ENCODE measurements at places on chromosomes 16 and 17.

GRCh38 chr16:67238806-67239470 lies 8.3 kb downstream of the FHOD1 start:
- DNase-seq = no peak

DNA sequence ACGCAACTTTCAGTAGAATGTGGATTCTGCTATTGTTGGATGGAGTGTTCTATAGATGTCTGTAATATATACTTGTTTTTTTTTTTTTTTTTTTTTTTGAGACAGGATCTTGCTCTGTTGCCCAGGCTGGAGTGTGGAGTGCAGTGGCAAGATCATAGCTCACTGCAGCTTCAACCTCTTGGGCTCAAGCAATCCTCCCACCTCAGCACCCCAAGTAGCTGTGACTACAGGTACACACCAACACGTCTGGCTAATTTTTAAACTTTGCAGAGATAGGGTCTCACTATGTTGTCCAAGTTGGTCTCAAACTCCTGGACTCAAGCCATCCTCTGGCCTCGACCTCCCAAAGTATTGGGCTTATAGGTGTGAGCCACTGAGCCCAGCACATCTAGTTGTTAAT lies 27.2 kb upstream of the CCL22 start:
- DNase-seq = no peak

GRCh38 chr17:81379523-81379942 lies 15.7 kb upstream of the BAHCC1 start:
- no peak for DNase-seq

DNA sequence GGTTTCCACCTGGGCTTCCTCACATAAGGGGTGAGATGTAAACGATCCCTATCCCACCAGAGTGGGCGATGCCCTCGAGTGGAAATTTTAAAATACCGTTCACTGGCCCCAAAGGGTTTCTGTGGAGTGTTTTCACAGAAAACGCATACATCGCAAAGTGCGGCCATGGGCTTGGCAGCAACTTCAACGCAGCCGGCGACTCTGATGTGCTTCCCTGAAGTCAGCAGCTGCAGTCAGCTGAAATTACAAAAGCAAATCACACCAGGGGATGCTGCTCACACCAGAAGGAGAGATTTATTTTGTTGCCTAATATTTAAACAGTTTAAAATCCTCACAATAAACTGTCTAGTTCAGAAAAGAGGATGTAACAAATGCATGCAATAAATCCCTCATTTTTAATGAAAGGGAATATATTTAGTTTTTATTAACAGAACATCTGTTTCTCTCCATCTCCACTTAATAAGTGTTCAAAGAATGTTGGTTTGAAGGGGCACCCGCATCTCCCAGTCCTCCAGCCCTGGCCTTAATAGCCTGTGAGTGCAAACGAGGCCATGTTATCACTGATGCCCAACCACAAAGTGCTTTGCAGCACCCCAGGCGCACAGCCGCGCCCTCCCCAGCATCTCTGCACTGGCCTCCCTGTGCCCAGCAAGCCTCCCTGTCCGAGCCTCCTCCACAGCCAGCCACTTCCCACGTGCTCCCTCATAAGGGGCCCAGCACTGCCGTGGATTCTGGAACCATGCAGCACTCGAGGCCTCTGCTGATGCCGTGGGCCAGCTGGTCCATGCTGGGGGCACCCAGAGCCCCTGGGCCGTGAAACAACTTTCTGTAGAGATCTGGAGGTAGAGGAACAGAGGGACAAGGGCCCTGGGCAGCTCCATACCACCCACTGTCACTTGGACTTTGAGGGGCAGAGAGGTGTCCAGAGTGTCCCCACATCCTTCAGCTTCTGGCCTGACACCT lies 17.3 kb upstream of the XYLT2 start:
- DNase-seq = no peak

GRCh38 chr17:61233991-61234750 lies 165.5 kb upstream of the TBX2 start:
- DNase-seq = no peak

DNA sequence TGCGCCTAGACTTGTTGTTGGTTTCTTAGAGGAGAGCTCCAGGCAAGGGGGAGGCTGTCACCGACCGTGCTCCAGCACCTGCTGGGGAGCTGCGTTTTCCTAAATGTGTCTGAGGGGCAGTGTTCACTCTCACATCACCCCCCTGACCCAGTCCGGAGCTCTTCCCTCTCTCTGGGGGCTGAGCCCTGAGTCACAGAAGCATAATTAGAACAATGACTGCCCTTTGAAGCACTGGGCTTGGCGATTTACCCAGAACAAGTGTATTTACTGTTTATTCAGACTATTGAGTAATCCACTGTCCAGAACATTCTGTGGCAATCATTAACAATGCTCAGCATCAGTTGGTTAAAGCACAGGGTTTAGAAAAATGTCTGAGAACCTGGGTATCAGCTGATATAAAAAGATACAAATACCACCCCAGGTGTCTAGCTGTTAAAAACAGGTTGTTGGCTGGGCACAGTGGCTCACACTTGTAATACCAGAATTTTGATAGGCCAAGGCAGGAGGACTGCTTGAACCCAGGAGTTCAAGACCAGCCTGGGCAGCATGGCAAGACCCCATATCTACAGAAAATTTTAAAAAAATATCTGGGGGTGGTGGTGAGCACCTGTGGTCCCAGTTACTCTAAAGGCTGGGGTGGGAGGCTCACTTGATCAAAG lies 8.1 kb downstream of the CES4A start:
- no peak for DNase-seq

DNA sequence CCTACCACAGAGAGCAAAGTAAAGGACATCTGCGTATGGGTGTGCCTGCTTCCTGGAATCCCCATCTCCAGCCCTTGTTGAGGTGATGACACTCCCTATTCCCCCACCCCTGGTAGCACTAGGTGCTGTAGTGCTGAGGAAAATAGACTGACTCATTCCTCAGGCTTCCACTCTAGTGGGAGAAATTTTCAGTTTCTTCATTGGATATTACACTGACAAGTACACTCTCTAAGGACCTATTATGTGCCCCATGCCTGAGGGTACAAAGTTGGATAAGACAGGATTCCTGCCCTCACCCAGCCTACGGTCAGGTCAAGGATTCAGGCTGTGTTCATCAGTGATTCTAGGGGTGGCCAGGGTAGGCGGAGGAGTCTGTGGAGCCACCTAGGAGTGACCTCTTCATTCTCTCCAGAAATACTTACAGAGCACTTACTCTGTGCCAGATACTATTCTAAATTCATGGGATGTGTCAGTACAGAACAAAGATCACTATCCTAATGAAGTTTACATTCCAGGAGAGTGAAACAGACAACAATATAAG lies 4.5 kb upstream of the ZC3H7A start:
- no peak for DNase-seq

DNA sequence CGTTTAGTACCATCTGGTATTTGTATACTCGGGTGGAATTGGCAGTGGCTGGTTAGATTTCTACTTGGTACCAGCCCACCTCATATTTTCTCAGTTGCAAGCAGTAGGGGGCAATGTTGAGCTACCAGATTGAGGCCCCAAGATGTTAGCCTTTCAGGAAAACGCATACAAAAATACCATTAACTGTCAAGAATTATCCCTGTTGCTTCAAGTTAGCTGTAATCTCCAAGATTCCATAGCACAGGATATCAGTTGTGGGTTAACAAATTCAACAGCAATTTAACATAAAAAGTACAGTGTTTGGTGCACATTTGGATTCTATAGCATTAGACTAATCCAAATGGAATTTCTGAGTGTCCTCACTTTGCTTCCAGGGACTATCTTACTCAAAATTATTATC lies 188.2 kb downstream of the FTO start:
- DNase-seq = no peak

DNA sequence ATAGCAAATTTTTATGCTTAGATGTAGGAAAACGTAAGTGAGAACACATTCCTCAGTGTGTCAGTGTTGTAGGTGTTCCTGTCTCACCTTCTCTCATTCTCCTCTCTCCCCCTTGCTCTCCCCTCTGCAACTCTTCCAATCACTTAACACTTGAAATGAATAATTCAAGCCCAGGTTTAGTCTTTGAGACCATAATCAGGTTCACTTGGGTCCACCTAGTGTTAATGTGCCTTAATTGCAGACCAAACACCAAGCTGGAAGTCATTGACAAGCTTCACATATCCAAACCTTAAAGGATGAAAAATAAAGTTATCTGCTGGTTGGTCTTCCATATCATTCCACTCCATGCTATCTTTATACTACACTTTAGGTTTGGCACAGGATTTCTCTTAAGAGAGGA lies 37.0 kb downstream of the STXBP4 start:
- no peak for DNase-seq

DNA sequence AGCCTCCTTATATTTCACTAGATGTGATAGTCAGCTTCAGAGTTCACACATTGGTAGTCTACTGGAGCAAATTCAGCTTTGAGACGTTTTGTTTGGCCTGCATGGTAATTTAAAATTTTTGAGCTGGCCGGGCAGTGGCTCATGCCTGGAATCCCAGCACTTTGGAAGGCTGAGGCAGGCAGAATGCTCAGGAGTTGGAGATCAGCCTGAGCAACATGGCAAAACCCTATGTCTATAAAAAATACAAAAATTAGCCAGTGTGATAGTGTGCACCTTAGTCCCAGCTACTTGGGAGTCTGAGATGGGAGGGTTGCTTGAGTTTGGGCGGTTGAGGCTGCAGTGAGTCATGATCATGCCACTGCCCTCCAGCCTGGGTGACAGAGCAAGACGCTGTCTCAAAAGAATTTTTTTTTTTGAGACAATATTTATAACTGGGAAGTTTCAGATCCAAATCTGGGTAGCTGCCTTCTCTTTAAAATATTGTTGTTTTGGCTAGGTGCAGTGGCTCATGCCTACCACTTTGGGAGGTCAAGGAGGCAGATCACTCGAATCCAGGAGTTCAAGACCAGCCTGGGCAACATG lies 4.8 kb upstream of the BLMH start:
- no peak for DNase-seq

GRCh38 chr17:15124264-15124595 lies 140.9 kb downstream of the PMP22 start:
- DNase-seq = no peak

GRCh38 chr17:55168958-55169687 lies 95.6 kb upstream of the HLF start:
- DNase-seq = no peak

DNA sequence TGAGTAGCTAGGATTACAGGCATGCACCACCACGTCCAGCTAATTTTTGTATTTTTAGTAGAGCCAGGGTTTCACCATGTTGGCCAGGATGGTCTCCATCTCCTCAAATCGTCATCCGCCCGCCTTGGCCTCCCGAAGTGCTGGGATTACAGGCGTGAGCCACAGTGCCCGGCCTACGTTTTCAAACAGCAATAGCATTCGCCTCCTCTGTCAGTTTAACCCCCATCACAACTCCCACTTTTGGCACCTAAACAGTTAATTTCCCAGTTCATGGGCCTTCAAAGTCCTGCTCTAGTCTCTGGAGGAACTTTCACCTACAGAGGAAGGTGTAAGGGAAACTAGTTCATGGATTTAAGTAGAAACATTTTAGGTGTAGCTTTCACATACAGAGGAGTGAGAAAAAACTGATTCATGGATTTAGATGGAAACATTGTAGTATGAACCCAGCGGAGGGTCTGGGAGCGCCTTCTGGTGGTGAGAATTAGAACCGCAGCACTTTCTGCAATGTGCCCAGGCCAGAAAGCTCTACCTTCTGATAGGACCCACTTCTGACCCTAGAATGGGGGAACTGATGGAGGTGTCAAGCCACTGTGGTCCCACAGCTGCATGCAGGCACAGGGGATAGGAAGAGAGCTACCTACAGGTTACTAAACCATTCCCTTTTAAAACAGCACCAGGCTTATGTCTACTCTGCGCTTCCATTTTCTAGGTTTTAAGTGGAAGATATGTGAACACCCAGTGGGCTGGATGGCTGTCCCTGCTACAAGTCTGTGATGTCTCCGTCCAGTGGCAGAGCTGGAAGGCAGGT lies 12.0 kb upstream of the MEOX1 start:
- peak; percentile 46 for DNase-seq

DNA sequence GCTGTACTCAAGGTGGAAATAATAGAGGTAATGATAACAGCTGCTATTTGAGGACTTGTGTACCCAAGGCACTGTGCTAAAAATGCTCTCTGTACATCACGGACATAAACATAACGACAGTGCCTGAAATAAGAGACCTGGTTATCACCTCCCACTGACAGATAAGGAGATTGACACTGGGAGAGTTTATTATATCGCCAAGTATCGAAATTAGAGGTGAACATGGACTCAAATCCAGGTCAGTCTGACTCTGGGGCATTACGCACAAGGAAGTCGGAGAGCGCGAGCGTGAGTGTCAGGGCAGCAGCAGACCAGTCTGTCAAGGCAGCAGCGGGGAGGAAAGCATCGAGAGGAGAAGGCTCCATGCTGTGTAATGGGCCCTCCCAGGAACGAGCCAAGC lies 57.1 kb downstream of the GOSR1 start:
- no peak for DNase-seq

DNA sequence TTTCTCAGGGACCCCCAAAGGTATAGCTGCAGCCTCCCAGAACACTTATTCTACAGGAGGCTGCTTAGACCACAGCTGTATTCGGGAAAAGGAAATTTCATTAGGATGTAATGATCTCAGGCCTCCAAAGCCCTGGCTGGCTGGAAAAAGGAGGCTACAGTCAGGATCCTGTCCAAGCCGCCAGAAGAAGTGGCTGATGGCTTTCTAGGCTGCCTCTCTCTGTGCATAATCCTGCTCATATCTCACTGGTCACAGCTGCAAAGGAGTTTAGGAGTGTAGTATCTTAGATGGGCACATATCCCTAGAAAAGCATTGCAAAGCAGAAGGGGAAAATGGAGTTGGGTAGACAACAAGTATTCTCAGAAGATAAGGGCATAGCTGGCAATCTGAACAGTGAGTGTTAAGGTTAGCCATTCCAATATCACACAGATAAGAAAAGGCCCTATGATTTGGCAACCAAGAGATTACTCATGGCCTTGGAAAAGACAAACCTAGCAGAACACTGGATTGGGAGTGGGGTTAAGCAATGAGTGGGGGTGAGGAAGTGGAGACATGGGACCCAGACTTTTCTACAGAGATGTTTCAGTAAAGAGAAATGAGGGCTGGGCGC lies 26.0 kb upstream of the PRKCA start:
- no peak for DNase-seq

- DNase-seq = no peak
Measured at GRCh38 chr17:66942451-66943264, 21.8 kb upstream of the CACNG4 start.

DNA sequence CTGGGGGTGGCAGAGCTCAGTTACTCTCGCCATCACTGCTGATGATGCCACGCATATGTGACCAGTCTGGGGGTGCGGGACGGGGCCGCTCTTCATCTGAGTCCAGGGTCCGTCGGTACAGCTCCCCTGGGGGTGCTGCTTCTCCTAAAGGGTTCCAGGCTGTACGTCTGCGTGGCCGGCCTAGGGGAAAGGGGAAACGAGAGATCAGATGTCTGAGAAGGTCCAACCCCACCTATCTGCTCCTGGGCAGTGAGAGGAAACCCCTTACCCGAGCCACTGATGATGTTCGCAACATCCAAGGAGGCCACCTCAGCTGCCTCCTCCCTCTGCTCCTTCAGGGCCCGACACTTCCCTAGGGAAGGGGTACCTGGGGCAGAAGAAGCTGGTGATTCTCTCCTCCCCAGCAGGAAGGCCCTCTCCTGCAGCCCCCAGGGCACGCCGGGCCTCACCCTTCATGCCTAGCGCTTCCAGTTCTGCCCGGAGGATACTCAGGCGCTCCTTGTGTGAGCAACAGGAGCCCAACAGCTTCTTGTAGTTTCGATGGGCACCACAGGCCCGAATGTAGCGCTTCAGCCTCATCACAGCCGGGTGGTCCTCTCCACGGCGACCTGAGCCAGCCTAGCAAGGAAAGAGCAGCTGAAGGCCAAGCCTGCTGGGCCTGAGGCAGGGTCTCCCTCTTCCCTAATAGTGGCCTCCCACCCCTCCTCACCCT lies 2.1 kb downstream of the HIRIP3 start:
- no peak for DNase-seq

GRCh38 chr17:73550556-73550955 lies 93.7 kb downstream of the SDK2 start:
- DNase-seq = no peak

Measured in stimulated activated CD8-positive, alpha-beta memory T cell treated with anti-CD3 and anti-CD28 coated beads, Interleukin-7, amount 100 ng/mL, for 1 hour (primary cell).